Esophagus mucosa (tissue), 1 donor: ENCODE measurements at places on chromosomes 1 and 21. TPM values are rescaled to one million over a fixed set of nuclear protein-coding genes. Genes with fewer than 3 reads are reported as not detected.

DNA sequence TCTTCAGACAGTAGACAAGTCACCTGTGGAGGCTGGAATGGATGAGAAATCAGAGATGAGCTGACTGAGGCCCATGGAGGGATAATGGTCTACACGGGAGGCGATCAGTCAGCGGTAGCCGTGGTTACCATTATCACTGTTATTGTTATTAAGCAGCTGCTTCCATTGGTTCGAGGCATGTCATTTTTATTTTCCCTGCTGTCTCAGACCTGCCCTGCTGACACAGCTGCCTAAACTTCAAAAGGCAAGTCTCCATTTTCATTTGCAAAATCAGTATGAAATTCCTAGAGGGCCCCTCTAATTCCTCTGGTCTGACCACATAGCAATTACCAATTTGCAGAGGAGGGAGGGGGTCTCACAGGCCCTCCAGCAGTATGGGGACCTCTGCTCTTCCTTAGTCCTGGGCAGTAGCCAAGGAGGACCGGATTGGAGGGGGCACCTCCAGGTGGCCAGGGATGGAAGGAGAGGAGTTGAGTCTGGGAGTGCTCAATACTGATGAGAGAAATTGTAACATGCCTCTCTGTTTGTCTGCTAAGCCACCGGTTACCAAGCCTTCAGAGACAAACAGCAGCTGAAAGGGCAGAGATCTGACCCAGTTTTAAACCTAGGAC lies 184.2 kb downstream of the TRABD2B start:
- no peak for ATAC-seq

DNA sequence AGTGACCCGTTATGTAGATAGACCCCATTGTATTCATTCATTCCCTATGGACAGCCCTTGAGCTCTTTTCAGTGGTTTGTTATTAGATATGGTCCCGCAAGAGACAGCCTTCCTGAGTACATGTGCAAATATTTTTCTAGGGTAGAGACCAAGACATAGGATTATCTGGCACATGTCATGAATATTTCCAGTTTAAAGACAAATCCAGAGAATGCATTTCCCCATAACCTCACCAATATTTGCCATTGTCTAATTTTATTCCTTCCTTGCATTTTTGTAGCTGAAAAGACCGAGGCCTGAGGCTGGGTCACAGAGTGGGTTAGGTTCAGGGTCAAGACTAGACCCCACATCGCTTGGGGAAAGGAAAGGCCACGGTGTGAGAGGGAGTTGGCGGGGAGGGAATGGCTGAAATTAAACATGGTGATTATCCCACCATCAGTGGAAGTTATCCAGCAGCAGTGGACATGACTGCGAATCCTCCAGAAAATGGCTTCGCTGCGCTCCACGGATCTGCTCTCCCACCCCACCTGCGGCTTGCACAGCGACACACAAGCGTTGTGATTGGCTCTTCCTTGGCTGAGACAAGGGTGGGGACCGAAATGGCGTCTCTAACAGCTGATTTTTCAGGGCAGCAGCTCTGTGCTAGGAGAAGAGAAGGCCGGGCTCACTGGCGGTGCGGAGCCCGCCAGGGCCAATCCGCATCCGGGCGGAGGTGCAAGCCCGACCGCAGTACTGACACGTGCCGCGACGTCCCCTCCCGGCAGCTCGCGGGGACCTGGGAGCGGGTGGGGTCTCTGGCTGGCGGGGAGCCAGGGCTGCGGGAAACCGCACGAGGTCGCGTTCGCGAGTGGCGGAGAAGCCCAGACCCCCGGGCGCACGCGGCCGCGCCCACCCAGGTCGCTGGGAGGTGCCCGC lies 16.1 kb upstream of the STMN1 start:
- peak; percentile 70 for ATAC-seq

DNA sequence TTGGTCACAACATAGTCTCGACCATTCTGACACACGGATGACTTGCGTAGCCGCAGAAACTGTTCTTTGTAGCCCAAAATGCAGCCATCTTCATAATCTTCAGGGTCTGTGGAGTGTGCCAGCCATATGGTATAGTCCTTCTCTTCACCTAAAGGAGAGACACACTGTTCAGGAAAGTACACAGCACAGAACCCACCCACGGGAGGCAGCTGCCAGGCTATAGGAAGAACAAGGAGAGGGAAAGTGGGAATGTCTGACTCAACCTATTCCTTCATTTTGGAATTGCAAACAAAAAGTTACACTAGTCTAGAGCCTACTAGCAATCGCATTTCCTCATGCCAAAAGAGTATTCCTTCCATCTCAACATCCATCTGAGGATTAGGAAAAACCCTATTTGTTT lies 16.2 kb upstream of the MYBPHL start:
- ATAC-seq: no peak

The KRTAP19-1 gene
- not detected for total RNA-seq

DNA sequence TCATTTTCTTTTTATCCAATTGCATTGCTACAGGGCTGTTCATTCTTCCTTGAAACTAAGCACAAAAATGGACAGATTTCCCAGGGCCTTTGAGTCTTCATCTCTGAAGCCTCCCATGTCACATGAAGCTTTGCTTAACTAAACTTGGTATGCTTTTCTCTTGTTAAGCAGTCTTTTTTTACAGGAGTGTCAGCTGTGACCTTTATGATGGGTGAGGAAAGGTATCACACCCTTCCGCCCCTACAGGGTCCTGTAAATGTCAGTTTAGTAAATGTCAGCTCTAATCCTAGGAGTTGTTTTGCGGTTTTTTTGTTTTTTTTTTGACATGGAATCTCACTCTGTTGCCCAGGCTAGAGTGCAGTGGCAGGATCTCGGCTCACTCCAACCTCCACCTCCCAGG lies 2.6 kb upstream of the AGTRAP start:
- no peak for ATAC-seq

GRCh38 chr1:201116091-201116490 lies 3.9 kb upstream of the CACNA1S start:
- ATAC-seq: no peak

GRCh38 chr1:5576673-5577065 lies 415.6 kb downstream of the NPHP4 start:
- no peak for ATAC-seq

DNA sequence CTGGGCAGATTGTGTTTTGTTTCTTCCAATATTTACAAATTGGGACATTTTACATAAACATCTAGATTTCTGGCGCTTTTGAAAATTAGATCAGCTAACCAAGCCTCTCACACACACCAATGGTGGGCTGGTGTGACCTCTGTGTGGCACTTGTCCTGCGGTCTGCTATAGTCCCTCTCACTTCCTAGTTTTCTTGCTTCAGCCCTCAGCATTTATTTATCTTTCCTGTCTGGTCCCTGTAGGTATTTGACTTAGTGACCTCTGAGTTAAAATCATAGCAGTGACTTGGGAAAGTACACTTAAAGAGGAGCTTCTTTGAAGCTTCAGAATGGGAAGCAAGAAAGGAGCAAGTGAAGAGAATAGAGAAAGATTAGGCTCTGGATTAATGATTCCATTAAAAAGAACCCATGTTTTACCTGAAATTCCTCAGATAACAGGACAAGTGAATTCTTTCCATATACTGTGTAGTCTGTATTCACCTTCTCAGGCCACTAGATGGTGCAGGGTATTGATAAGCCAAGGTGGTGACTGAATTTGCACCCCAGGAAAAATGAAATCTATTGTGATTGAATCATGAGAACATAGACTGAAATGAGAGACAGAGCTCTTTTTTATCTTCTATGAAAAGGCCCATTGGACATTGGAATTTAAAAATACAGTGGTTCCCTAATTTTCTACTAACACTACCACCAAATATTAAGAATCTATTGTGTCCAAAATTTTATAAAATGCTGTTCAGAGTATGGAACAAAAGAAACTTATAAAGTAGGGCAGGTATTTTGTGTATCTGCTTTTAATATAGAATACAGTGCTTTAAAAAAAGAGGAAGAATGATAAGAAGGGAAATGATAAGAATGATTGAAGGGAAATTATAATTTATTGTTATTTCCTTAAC lies 7.1 kb upstream of the DIPK1A start:
- ATAC-seq: peak; percentile 52

DNA sequence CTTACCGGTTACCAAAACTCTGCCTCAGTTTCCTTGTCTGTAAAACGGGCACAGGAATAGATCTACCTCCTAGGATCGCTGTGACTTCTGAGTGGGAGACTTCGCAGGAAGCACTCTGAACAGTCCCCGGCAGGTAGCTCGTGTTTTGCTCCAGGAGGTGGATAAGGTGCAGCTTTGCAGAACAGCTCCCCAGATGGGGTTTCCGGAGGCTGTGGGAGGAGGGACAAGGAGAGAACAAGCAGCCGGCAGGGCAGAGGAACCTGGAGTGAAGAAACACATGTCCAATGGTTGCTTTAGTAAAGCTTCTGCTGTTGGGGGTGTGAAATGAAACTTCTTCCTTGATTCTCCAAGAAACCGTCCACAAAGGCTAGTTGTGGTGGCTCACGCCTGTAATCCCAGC lies 95.5 kb upstream of the TARDBP start:
- no peak for ATAC-seq

The DOP1B gene
- 23.8 TPM for total RNA-seq

DNA sequence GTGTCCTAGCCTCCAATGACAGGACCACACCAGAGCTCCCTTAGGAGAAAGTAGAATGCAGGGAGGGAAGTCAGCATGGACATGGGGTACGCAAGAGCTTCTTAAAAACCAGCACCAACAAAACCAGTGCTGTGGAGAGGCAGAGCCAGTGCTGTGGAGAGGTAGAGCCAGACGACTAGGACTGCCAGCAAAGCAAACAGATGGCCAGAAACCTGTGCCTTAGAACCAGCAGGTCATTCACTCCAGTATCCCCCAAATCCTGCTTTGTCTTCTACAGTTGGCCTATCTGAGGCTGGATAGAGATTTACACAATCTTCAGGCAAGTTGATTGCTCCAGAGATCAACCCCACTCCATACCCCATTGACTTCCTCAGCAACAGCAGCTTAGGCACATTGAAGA lies 459.9 kb upstream of the CAMK1G start:
- no peak for ATAC-seq

GRCh38 chr1:18411820-18412641 lies 68.7 kb upstream of the KLHDC7A start:
- ATAC-seq: peak; percentile 54

The CYP4A11 gene
- total RNA-seq: not detected

The VAMP4 gene
- total RNA-seq: 8.6 TPM

The PROX1 gene
- total RNA-seq: 0.88 TPM

The SOAT1 gene
- 6.1 TPM for total RNA-seq

The GUCA2A gene
- total RNA-seq: not detected

GRCh38 chr21:44724196-44724595 lies 12.8 kb upstream of the TSPEAR start:
- no peak for ATAC-seq

DNA sequence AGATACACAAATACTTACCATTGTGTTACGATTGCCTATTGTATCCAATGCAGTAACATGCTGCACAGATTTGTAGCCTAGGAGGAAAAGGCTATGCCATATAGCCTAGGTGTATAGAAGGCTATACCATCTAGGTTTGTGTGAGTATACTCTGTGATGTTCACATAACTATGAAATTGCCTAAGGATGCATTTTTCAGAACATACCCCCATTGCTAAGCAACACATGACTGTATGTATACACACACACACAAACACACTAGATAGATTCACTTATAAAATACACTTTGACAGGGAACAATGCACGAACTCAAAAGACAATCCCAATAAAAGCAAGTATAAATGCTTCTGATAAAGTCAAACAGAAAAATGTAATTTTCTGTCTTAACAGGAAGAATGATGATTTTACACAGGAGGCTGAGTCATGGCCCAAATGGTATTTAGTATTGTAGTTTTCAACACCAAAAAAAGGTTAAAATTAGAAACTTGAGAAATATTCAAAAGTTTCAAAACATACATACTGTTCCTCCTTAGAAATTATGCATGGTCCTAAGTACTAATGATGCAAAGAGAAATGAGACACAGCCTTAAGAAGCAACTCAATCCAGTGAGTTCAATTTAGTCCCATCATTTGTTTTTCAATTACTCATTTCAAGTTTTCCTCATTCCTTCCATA lies 12.2 kb downstream of the FH start:
- no peak for ATAC-seq

The FMOD gene
- 4.5 TPM for total RNA-seq

DNA sequence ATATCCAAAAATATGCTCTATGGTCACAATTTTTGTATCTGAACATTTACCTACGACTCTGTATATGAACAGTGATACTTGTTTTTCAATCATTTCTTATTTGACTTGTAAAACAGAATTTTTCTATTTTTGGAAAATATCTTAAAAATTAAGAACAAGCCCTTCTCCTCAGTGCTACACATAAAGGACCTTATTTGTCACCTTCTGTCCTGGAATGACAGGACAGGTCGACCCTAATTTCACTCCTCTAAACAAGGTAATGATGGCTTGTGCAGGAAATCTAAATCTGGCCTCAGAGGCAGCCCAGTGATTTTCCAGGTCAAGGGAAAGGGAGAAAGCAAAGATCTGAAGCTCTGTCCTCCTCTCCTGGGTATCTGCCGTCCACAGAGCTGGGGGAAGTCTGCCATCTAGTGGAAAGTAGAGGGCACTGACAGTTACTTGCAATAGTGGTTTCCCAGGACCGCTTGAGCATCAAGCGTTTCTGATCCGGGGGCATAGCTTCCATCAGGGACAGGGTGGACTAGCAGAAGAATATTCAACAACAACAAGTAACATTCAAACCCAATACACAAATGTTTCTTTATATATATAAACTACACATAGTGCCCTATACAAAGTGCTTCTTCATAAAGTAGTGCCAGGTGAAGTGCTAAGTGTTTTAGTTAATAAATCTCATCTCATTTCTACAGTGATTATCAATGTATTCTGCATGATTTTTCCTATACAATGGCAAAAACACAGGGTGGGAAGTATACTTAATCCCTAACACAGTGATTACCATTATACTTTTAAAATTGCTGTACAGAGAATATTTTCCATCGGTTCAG lies 74.6 kb downstream of the SLC25A24 start:
- peak; percentile 91 for ATAC-seq

DNA sequence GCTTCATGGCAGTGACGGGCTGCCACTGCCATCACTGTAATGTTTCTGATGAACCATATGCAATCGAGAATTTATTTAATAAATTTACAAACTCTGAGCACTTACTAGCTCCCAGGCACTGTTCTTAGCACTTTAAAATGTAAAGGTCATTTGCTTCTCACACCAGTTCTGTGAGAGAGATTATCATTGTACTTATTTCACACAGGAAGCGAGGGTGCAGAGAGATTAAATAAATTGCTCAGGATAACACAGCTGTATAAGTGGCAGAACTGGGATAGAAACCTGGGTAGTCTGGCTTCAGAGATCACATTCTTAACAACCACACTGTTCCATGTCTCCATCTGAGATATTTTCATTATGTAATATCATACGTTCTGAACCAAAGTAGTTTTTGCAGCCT lies 119.9 kb downstream of the MAST2 start:
- no peak for ATAC-seq

DNA sequence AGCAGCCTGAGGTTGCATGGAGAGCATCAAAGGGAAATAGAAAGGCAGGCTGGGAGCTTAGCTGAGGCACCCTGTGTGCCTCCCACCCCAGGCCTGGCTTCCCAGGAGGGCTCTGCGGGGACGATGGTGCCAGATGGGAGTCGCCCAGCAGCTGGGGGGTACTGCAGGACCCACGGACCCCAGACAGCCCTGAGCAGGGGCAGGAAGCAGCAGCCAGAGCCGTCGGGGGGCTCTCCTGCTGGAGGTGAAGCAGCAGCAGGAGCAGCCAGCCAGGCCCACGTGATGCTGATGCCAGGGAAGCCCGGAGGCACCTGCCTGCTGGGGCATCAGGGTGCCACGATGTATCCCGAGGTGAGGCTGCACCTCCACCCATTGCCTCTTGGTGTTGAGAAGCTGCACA lies 20.4 kb downstream of the RAP1GAP start:
- no peak for ATAC-seq
